ENCODE measurements at places on chromosomes 2 and 18. TPM values are rescaled to one million over a fixed set of nuclear protein-coding genes. Genes with fewer than 3 reads are reported as not detected.

- DNase-seq, result no peak
These were observed 371.3 kb downstream of the SLC4A3 start for GRCh38 chr2:219998714-219999227.

- peak; percentile 34 for DNase-seq
These were observed 147.1 kb upstream of the OTOS start for GRCh38 chr2:240287496-240288086.

- DNase-seq, result no peak
These were observed 27.0 kb downstream of the IRS1 start for GRCh38 chr2:226772389-226773179.

DNA sequence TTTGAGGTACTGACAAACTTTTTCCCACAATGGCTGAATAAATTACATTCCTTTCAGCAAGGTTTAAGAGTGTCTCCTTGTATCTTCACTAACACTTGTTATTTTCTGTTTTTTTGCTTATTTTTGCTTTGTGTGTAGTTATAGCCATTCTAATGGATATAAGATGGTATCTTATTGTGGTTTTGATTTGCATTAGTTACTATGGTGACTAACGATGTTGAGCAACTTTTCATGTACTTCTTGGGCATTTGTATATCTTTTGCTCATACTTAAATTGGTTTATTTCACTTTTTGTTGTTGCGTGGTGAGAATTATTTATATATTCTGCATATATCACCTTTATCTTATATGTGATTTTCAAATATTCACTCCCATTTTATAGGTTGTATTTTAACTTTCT lies 79.9 kb upstream of the FSIP2 start:
- no peak for DNase-seq

The MDH1B gene
- 1.3 TPM for total RNA-seq

The TFPI gene
- 5.8 TPM for total RNA-seq

The GALNT13 gene
- total RNA-seq, result 6.7 TPM

The SERPINB4 gene
- total RNA-seq, result 4.3 TPM

DNA sequence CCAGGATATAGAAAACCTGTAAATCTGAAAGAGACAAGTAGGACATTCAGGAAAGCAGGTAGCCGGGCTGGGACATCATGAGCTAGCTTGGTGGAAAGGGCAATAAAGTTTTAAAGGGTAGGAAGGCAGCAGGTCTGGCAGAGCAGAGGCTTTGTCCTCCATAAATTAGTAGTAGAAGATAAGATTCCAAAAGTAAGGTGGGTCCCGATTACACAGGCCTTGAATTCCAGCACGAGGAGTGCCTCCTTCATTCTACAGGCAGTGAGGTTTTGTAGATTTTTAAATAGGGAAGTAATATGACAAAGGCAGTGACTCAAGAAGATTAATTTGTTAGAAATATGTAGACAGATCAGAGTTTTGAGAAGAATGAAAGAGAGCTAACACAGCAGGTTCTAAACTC lies 160.7 kb downstream of the DTNB start:
- no peak for DNase-seq

- DNase-seq, result no peak
These were observed 83.5 kb downstream of the NFATC1 start for GRCh38 chr18:79479116-79479760.

The SNORC gene
- 0.61 TPM for total RNA-seq

GRCh38 chr2:17231394-17231965 lies 286.8 kb downstream of the RAD51AP2 start:
- DNase-seq, result no peak

The DLGAP1 gene
- total RNA-seq, result 20.0 TPM

Measured in H9 (cell line).